8988T (cell line): ENCODE measurements at places on chromosomes 2 and 18.

DNA sequence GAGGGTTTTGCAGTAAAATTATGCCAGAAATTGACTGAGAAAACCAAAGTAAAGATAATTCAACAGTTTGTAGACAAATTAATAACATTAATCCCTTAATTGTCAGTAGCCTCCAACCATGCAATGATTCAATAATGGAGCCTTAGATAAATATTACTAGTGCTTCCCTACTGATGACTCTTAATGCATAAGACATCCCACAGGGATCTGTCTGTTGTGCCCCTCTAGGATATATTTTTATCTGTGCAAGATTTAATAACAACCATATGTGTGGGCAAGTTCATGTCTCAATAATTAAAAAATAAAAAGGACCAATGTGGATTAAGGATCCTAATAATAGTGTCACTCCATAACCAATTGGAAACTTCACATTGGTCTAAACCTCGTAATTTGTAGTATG is 230.3 kb upstream of the TCF4 start:
- no peak for DNase-seq

GRCh38 chr2:84904717-84905174 is 710 bp upstream of the TMSB10 start:
- no peak for DNase-seq

GRCh38 chr2:208511016-208511415 is 104.4 kb downstream of the PTH2R start:
- no peak for DNase-seq

DNA sequence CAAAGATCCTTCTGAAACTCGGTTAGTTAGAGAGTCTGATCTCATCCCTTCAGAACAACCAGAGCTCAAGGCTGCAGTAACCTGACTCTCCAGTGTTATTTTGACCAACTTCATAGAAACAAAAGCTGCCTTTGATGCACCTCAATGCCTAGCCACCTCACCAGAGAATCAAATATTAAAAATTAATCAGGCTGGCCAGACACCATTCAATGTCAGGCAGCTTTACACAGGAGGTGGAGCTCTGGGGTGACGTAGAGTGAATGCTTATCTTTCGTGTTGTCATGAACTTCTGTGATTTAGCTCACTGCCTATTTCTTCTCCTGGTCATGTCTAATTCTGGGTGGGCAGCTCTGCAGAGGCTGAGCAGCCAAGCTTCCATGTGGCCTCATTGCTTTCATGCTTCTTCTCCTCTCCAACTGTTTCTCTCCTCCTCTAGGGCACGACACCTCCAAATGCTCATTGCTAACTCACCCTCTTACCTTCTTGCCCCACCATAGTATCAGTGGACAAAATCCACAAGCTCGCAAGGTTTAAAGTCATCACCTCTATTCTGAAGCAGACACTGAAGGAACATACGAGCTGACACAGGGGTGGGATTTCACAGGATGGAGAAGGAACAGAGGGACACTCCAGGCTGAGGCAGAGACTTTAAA is 39.4 kb downstream of the AAK1 start:
- DNase-seq: no peak

- DNase-seq: no peak
Observed at GRCh38 chr18:74652392-74652988, 54.8 kb downstream of the ZNF407 start.

GRCh38 chr2:179460181-179460929 is 195.7 kb upstream of the SESTD1 start:
- no peak for DNase-seq

DNA sequence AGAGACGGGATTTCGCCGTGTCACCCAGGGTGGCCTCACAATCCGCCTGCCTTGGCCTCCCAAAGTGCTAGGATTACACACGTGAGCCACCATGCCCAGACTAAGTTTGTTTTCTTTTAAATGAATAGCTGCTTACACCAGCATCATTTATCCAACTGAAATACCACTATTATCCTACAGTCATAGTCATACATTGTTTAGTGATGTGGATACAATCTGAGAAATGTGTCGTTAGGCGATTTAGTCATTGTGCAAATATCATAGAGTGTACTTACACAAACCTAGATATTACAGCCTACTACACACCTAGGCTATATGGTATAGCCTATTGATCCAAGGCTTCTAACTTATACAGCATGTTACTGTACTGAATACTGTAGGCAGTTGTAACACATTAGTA is 10.3 kb downstream of the ZC3H15 start:
- DNase-seq: no peak

- DNase-seq: no peak
Observed at GRCh38 chr2:63500398-63500797, 87.9 kb downstream of the WDPCP start.

DNA sequence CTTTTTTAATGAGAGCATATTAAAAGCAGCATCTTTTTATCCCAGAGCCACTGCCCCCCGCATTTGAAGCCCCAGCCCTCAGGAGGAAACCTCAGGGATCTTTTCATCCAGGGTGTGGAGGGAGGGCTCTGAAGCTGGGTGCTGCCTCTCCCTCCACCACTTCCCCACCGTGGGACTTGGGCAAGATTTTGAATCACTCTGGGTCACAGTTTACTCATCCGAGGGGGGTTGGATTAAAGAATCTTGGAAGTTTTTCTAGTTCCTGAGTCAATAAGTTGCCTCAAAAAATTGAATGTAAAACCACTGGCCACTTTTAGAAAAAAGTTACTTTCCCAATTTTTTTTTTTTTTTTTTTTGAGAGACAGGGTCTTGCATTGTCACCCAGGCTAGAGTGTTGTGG is 62.0 kb upstream of the ANKRD44 start:
- DNase-seq: no peak

- no peak for DNase-seq
Observed at GRCh38 chr18:39788383-39788782, 2166.7 kb upstream of the PIK3C3 start.

- DNase-seq: no peak
Observed at GRCh38 chr2:177545981-177546585, 153.5 kb downstream of the AGPS start.

GRCh38 chr2:86031151-86031550 is 74.5 kb downstream of the POLR1A start:
- DNase-seq: no peak

- no peak for DNase-seq
Observed at GRCh38 chr2:46486436-46486835, 7.1 kb downstream of the TMEM247 start.

DNA sequence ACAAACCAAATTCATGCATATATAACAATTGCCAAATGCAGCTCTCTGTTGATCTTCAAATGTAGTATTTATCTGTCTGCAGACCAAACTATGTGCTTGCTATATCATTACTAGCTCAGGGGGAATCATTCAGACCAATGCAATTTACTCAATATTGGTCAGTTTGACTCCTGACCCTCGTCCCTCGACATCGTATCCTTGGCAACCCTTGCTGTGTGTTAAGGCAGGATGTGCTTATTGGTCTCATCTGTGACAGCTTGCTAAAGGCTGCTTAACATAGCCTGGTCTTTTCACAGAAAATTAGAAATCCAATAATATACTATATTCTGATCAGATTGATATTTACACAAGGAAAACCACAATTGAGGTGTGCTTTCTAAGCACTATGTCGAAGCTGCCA is 747.1 kb downstream of the GALR1 start:
- no peak for DNase-seq

- DNase-seq: no peak
Observed at GRCh38 chr2:202375033-202375608, 1.0 kb upstream of the BMPR2 start.

GRCh38 chr2:215791481-215791937 is 221.8 kb downstream of the MREG start:
- DNase-seq: no peak

DNA sequence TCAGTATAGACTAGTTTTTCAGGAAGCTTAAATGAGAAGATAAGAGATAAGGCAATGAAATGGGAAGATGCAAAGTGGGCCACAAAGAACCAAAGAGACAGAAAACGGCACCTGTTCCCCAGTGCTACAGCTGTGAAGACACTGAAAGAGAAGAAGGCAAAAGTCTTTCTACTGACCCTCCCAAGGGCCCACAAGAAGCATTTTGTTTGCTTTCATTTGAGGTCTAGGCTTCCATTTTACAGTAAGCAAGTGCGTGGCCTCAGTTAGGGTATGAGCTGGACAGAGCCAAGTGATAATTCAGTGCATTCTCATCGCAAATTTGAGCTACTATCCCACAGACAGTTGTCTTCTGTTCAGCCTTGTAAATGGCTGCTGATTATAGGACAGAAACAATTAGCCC is 53.4 kb upstream of the STK17B start:
- no peak for DNase-seq

- DNase-seq: no peak
Observed at GRCh38 chr2:211416373-211416772, 860.0 kb downstream of the CPS1 start.

DNA sequence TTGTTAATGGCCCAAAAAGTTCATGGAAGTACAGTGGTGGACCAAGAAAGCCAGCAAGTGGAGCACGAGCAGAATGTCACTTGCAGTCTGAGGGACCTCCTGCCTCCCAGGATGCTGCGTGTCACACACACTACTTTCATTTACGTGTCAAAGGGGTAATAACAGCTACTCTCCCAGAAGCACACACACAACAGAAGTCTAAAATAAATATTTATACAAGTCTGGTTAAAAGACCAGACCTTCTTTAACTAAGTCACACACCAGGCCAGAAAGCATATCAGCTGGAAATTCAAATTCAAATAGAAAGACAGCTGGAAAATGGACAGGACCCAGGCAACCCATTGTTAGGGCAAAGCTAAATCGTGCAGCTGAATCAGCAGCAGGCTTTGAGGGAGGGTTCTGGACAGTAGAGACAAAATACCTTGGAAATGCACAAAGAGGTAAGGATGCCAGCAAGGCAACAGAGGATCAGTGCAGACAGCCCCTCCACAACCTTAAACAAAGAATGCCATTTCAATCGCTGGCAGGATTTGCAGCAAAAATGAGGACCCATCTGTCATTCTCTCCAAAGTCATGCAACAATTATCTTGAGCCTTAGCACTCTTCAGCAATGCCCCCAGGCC is 160.5 kb downstream of the TMEM163 start:
- DNase-seq: no peak

DNA sequence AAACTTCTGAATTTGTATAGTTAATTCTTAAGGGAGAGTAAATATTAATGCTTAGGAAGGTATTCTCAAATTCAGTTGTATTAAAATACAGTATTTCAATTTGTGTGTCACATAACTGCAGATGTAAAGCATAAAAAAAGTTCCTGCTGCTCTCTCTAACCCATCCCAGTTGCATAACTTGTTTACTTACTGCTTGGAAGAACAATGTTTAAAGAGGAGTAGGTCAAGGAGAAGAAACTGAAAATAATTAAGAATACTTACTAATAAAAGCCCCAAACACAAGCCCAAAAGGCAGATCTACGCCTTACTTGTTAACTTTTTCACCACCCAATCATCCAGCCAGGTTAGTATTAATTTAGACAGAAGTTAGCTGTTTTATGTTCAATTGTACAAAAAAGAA is 81.2 kb downstream of the ORC4 start:
- no peak for DNase-seq

GRCh38 chr2:207766041-207766551 is 3.6 kb downstream of the FZD5 start:
- no peak for DNase-seq

DNA sequence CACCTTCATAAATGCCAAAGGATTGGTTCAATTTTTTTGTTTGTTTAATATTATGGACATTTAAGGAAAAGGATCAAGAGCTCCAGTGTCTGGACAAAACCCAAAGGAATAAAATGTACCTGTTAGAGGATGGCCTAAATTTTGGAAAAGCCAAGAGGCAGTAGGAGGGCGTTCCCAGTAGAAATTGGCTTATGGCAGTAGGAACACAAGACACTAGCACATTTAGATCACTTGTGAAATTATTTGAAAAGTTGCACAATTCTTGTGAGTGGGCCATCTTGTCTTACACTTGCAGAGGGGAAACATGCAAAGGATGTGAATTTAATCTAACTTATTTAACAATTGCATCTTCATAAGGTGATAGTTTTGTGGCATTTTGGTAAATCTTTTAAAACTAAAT is 3.2 kb downstream of the BZW1 start:
- DNase-seq: no peak

GRCh38 chr2:100286318-100286717 is 36.0 kb downstream of the LONRF2 start:
- no peak for DNase-seq

- no peak for DNase-seq
Observed at GRCh38 chr2:173523497-173523896, 168.8 kb downstream of the CDCA7 start.

GRCh38 chr2:181393472-181393871 is 63.7 kb upstream of the ITGA4 start:
- DNase-seq: no peak

GRCh38 chr18:21703241-21703820 is 1.2 kb downstream of the ABHD3 start:
- no peak for DNase-seq

DNA sequence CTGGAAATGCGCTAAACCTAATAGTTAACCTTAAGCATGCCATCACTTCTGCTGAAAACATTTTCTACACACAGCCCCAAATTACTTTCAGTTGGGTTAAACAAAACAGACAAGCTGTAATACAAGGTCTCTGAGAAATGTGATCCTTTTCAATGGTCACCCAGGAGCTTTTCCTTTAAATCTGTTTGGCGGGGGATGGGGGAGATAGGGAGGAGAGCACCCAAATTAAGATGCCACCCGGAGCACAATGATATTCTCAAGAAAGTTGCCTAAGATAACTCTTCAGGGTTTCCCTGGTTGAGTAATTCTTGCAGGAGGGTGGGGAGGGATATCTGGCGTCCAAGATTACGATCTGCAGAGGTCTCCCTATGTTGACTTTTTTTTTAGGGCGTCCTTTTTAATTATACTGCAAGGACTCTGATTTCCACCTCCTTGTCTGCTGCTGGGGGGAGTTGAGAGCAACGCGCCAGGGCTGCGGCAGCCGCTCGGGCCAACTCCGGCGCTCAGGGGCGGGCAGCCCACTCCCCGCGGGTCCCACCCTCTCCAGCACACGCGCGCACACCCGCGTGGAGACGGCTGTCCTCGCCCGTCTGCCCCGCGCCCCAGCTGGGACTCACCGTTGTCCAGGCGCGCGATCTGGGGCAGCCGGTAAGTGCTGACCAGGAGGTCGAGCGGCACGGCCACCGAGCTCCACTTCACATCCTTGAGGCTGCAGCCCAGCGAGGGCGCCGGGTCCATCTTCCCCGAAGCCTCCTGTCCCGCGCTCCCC is 807 bp downstream of the GAREM1 start:
- DNase-seq: no peak

DNA sequence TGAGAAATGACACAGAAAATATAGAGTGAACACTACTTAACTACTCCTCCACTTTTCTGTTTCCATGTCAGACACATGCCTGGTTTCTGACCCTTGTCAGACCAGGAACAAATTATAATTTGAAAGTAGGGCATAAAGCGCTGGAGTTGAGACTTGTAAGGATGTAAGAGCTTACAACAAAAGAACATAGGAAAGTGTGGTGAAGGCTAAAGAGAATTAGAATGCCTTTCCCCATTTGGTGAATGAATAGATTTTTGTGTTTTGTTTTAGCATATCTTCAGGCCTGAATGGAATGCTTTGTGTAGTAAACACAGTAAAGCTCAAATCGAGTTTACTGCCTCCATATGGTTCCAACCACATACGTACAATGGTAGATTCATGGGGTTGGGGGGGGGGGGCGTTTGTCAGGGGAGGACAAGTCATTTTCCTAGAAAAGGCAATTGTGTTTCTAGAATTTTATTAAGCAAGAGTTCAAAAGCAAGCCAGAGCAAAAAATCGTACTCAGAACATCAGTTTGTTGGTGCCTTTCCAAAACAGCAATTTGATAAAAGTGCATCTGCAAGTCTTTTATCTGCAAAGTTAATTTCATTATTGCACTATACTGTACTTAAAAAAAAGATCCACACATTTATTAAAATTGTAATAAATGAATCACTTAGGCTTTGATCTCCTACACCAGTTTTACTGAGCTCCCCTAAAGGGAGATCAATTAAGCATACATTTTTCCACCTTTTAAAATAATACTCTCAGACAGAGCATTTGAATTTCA is 30.9 kb downstream of the NRXN1 start:
- no peak for DNase-seq
